Transverse colon (tissue), 4 donors: ENCODE measurements at places on chromosomes 1 and 21.

DNA sequence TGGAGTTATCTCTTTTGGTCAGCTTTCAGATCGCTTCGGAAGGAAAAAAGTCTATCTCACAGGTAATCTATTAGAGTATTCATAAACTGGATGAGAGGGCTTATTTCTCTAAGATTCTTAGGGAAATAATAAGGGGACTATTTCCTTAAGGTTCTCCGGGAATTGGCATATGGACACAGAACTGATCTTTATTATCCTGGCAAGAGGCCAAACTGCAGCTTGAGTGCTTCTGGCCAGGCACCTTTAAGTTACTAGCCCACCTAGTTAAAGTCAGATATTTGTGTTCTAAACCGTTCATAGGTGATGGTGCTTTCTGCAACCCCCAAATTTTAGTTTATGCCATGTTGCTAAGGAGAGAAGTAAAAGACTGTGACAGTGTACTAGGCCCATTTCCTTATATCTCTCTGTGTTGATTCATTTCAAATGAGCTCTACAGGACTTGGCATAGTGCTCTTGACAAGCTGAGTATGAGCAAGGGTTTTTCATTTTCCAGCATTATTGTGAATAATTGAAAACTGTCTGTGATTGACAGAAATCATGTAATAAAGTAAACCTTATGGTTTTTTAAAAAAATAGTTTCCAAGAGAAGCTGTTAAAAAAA is 43.4 kb downstream of the SLC22A15 start:
- DNase-seq: no peak

- DNase-seq: no peak
Measured at GRCh38 chr1:51488372-51489050, 30.6 kb downstream of the EPS15 start.

DNA sequence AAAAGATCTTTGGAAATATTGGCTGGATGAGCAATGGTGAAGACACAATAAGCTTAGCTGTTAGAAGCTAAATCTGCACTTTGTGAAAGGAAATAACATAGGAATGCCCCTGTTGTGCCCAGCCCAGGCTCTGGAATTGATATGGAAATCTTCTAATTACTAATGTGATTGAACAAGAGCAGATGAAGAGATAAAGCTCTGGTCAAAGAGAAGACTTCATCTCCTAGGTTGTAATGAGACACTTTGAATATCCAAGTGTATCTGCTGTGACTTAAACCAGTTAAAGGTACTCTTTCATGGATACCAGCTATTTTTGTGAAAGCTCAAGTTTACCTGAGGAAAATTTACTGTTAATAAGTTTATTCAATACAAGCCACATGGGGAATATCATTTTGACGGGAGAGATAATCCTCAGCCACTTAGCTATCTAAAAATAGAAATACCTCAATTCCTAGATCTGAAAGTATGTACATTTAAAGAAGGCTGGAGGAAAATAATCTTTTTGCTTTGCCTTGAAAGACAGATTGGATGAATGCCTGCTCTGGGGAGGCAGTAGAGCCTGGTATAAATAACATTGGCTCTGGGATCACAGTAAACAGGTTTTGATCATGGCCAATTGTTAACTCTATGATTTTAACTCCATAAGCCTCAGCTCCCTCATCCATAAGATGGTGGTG is 494.0 kb upstream of the B3GALT2 start:
- no peak for DNase-seq

DNA sequence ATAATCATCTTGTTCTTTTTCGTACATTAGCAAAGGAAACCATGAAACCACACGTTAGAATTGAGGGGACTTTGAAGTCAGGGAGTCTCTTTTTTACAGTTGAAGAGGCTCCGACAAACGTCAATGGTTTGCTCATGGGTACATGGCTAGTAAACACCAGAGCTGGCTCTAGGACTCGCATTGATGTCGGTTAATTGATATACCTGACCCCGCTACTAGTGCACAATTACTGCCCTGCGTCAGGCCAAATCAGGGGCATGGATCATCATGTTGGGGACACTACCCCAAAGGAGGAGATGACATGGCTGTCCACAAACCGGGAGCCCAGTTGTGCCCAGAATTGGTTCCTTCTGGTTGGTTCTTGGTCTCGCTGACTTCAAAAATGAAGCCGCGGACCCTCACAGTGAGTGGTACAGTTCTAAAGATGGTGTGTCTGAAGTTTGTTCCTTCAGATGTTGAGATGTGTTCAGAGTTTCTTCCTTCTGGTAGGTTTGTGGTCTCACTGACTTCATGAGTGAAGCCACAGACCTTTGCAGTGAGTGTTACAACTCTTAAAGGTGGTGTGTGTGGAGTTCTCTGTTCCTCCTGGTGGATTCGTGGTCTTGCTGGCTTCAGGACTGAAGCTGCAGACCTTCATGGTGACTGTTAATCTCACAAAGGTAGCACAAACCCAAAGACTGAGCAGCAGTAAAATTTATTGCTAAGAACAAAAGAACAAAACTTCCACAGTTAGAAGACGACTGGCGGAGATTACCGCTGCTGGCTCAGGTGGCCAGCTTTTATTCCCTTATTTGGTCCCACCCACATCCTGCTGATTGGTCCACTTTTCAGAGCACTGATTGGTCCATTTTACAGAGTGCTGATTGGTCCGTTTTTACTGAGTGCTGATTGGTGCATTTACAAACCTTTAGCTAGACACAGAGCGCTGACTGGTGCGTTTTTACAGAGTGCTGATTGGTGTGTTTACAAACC is 126.9 kb upstream of the ERRFI1 start:
- DNase-seq: no peak

GRCh38 chr1:207908107-207908734 is 2.7 kb downstream of the CD34 start:
- no peak for DNase-seq

DNA sequence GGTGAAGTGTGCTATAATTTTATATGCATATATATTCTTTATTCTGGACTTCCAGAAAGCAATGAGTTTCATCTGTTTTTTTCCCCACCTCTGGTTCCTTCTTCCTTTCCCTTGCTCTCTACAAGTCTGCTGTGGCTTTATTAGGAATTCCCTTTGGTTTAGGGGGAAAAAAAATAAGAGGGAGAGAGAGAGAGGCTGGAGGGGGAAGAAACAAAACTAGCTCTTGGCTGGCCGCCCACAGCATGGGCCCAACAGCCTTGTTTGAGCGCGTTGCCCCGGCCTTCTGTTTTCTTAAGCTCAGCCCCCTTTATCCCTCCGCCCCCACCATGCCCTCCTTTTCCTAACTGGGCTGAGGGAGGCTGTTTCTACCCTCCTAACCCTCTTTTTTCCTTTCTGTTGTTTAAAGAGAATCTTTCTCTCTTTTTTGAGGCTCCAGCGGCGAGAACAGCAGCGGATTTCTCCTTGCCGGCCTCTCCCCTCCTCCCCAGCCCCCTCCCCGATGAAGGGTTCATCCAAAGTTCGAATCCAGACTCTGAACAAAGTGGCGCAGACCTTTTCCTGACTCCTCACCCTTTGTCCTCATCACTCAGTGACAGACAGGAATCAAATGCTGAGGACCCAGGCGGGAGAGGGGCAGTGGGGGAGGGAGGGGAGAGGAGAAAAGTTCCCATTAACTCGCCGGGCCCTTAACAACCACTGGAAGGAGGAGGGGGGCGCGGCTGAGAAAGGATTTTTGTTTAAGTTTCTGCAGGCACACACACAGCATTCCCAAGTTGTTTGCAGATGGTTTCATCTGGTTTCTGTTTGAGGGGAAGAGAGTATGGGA is 29.7 kb downstream of the PBX1 start:
- DNase-seq: peak; percentile 59

GRCh38 chr1:31605908-31606427 is 11.5 kb upstream of the HCRTR1 start:
- no peak for DNase-seq

DNA sequence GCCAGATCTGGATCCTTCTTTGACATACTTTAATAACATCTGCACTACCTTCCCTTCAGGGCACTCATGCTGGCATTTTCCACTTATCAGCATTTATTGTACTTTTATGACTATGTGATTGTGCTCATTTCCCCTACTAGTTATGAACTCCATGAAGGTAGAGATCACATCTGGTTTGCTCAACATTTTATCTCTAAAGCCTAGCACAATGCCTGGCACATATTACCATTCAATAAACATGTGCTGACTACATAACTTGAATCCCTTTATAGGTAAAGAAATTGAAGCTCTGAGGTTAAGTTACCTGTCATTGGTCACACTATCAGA is 221.2 kb downstream of the HHIPL2 start:
- no peak for DNase-seq

GRCh38 chr1:67557696-67558448 is 127.1 kb upstream of the GADD45A start:
- DNase-seq: no peak

- DNase-seq: no peak
Measured at GRCh38 chr1:230518511-230518910, 92.4 kb upstream of the PGBD5 start.

GRCh38 chr1:239483391-239483790 is 97.0 kb downstream of the CHRM3 start:
- DNase-seq: no peak

DNA sequence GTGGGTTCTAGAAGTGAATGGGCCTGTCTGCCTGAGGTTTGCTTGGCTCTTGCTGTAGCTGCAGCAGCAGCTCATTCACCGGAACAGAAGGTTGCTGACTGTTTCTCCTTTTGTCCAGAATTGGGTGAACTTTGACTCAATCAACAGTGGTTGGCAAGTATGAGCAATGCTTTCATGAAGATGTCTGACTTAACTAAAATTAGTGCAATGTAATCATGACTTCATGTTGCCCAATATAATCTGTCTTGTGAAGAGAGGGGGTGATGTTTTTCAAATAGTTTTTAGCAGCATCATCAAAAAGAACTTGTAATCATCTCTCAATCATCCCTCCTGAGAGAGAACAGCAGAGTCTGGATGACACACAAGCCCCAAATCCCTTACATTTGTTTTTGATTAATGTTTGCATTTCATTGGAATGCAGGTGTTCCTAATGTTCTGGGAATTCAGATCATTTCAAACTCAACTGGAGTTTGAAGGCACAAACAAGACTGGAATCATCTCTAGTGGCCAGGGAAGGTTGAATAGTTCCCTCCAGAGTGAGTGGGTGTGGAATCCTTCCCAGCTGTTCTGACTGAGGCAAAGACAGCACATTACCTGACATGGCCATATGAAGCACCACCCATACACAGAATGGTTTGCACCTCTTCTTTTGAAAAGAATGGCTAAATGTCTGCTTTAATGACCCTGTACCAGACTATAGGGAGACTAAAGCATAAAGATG is 82.9 kb downstream of the HLX start:
- DNase-seq: no peak

DNA sequence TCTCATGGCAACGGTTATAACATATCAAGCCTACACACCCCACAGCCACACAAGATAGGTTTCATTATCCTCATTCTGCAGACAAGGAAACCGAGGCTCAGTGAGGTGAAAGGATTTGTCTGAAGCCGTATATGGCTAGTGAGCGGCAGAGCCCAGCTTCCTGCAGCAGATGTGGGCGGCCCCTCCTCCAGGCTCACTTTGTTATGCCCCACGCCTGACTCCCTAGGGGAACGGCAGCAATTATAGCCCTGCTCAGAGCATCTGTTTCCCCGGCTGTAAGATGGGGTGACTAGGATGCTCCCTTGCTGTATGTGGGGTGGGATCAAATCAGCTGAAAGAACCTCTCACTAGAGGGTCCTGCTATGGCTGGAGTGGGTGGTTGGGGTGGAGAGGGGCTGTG is 22.1 kb downstream of the GRHL3 start:
- no peak for DNase-seq

DNA sequence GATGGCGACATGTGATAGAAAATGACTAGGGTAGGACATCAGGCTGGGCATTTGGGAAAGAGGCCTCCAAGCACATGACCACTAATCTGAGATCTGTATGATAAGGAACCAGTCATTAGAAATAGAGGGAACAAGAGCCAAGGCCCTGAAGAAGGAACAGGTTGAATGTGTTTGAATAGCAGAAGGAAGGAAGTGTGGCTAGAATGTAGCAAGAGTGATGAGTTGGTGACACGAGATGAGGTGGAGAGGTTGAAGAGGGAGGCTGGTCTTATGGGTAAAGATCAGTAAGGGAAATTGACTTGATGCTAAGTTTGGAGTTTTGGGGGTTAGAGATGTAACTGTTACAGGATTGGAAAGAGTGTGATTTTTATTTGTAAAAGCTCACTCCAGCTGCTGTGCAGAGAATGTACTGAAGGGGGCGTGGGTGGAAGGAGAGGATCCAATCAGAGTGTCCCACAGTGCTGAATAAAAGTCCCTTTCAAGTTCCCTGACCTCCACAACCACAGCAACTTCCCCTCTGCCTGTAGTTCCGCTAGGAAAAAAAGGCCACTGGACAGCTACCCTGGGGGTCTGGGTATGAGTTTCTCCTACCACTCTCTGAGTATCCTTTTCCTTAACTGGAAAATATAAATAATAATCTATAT is 295.0 kb downstream of the OMA1 start:
- DNase-seq: no peak

DNA sequence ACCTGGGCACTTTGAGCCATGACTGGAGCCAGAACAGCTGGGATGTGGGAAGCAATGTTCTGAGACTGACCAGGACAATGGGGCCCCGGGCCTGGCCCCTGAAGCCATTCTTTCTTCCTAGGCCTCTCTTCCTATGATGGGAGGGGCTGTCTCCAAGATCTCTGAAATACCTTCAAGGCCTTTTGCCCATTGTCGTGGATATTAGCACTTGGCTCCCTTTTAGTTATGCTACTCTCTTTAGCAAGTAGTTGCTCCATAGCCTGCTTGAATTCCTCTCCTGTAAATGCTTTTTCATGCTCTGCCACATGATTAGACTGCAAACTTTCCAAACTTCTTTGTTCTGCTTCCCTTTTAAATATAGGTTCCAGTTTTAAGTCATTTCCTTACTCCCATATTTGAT is 262.9 kb upstream of the CACYBP start:
- no peak for DNase-seq

GRCh38 chr1:183275322-183275721 is 89.3 kb downstream of the LAMC2 start:
- DNase-seq: no peak
